SW 1271 (cell line): ENCODE measurements at places on chromosomes 12 and 14.

DNA sequence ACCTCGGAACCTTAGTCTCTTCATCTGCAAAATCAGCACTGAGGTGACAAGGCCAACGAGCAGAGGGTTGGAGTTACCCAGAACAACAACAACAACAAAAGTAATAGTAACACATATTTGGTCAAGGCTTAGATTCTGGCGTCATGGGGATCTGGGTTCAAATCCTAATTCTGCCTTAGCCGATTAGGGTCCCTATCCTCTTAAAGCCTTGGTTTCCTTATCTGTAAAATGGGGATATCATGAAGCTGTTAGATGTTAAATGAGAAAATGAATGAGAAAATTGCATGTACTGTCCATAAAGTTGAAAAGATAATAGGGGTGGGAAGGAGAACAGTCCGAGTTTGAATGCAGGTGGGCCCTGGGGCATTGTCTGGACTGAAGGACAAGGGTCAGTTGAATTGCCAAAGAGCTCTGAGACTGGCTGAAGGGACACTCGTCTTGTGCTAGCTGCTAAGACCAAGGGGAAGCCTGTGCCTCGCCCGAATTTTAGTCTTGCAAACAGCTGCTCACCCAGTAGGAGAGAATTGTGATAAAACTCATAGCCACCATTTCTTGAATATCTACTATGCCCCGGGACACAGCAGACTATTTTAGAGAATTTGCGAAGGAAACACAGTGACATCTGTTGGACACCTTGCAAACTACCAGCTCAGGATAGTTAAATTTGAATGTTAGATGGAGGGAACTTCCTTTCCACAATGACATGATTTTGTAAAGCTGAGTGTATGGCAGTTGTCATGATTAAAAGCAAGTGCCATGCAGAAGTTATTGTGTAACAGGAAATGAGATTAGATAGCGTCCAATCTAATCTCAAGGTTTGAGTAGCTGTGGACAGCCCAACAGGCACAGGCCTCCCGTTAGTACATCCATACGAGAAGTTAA lies 6.8 kb upstream of the HNF1A start:
- peak; percentile 81 for DNase-seq

DNA sequence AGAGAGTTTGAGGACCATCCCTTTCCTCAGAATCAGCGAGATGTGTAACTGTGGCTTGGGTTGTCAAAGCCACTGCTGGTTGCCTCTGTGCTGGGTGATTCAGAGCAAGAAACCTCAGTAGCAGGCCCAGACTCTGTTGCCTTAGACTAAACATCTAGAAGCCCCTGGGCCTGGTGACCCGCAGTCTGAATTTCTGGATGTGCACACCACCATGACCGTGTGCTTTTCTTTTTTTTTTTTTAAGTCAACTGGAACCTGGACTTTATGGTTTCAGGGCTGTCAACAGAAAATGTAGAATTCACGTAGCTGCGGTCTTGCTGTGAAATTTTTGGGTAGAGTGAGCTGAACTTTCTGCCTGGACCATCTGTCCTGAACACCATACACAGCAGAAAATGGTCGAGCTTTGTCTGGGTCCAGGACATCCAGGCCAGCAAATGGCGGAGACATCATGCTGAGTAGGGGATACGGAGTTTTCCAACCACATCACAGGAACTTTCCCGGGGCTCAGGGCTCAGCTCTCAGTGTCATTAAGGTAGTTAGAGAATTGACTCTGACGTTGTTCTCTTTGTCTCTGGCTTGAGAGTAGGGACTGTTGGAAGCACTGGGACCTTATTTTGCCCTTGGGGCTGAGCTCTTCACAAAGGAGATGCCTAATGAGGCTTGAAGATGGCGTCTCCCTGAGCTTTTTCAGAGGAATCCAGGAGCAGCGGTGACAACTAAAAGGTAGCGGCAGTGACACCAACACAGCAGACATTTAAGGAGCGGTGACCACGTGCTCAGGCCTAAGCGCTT lies 23.0 kb upstream of the BATF start:
- DNase-seq: no peak

DNA sequence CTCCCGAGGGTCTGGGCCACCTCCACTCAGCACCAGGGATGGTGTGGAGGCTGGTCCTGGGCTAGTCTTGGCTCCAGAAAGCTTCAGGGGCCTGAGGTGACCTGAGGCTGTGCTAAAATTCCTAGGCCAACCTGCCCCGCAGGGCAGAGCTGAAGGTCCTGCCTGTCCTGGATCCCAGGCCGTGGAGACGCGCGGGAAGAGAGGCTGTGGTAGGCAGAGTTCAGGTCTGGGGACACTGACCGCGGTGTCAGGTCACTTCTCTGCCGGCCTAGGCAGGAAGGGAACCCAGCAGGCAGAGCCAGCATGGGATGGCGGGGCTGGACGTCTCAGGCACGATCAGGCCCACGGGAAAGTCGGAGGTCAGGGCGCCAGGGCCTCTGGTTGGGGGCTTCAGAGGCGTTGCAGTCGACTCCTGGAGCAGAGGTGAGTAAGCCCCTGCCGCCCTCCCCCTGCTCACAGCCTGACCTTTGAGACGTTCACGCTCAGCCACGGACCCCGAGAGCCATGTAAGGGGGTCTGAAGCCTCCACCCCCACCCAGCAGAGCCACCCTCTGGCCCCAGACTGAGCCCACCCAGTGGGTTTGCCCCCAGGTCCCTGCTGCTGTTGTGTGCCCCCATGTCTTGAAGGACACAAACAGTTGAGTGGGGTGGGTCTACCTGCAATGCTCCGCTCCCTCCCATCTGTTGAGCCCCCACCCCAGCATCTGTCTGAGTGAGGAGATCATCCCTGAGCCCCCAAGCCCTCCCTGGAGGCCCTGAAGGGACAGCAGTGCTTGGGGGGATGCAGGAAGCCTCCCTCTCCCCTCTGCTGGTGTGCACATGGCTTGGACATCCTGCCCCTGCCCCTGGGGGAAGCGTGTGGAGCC lies 142.7 kb downstream of the KIF26A start:
- no peak for DNase-seq

GRCh38 chr14:98120831-98121464 lies 1151.0 kb downstream of the BCL11B start:
- DNase-seq: no peak

GRCh38 chr12:131263626-131264025 lies 309.9 kb downstream of the ADGRD1 start:
- no peak for DNase-seq

DNA sequence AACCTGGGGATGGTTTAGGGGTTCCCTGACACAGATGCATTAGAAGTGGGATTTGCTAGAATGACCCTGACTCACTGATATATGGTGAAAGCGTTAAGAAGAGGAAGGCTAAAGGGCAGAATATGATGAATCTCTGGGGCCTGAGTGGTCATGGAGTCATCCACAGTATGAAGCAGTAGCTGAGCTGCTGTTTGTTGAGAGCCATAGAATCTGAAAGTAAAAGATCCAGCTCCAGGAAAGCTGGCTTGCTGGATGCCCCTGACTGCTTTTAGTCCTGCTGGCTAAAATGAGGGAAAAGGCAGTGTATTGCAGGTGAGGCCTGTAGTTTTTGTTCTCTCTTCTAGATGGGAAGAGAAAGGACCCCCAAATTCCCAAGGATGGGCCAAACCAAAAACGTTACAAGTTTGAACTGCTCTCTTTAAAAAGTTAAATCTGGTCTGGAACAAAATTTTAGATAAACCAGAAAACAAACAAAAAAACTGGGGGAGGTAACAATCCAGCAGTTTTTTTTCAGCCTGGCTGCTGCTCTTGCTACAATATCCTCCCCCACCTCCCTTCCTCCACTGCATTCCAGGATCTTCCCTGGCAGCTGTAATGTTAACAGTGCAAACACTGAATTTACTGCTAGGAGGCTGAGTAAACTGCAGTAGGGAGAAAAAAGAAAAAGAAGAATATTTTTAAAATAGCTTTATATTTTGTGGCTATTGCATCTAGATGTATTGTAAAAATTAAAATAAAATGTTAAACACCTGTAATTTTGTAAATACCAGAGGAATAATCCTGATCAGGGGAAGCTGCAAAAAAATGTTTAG lies 16.5 kb downstream of the SEL1L start:
- DNase-seq: no peak

GRCh38 chr14:60590991-60591414 lies 58.3 kb downstream of the SIX1 start:
- no peak for DNase-seq

DNA sequence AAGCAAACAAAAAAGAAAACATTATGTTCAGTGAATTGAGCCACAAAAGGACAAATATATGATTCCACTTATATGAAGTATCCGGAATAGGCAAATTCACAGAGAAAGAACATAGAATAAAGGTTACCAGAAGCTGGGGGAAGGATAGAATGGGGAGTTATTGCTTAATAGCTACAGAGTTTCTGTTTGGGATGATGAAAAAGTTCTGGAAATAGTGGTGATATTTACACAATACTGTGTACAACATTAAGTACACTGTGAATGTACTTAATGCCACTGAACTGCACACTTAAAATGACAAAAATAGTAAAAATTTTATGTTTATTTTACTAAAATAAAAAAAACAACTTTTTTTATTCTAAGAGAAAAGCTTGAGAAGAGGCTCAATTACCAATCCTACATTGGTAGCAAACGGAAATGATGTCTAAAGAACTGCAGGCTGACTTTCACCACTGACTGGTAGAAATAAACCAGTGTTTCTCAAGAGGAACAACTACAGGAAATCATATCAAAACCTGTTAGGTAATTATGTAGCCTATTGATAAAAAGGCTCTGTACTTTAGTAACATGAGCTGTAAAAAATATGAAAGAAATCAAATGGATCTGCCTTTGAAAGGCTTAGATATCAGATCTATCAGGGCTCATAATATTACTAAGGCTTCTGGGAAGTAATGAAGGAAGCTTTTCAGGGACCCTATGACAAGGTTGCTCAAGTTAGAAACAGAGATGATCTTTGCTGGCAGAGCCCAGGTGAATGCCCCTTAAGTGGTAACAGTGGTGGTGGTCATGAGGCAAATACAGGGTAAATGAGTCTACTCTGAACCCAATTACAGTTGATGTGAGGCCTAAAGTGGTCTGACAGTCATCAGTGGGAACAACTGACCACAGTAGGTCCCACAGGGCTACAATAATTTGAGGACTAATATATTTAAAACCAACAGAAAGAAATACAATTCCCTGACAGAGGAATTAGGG lies 41.3 kb downstream of the BAZ1A start:
- no peak for DNase-seq

GRCh38 chr12:19953734-19954133 lies 414.6 kb upstream of the PDE3A start:
- no peak for DNase-seq
